K562 (cell line): ENCODE measurements at places on chromosomes 7 and 10. TPM values are rescaled to one million over a fixed set of nuclear protein-coding genes. Genes with fewer than 3 reads are reported as not detected.

DNA sequence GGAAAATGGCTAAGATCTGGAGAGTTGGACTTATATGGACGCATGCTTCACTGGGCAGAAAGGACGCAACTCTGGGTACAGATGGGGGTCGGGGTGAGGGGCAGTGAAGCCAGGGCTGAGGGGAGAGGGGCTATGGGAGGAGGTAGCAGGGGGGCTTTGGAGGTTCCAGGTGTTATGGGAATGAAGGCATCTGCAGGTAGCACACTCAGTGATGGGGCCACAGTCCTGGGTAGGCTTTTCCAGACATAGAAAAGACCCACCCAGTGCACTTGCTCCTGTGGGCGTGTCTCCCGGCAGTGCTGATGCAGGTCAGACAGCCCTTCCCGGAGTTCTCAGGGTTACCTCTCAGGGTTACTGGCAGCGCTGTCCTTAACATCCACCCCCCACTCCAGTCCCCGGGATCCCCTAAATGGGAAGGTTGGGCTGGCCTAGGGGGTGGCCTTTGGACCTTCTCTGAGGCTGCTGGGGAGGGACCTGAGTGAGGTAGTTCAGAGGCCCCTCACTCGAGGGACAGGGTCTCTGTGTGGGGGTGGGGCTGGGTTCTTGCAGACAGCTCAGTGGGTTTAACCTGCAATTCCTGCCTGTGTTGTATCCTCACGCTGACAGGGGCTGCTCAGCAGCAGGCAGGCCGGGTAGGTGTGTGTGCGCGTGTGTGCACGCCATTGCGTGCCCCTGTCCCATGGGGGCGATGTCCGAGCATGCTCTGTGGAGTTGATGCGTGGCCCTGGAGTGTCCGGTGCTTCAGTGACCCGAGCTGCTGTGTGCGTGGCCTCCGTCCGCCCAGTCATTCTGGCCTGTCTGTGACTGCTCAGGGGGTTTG is 6.2 kb downstream of the ZYX start:
- no peak overlapping the region for H3K4me3 ChIP-seq
- H3K27me3 ChIP-seq: no peaks in the 10 kb centered on the region
- peak; percentile 54 for DNase-seq
- peaks cover 11% of the 10 kb centered on the region; the same call in 2 of the 3 replicates for H3K4me1 ChIP-seq

GRCh38 chr10:20944789-20945502 is 47.8 kb upstream of the NEBL start:
- H3K27me3 ChIP-seq: no peaks in the 10 kb centered on the region
- H3K36me3 ChIP-seq: no peaks in the 10 kb centered on the region
- DNase-seq: no peak
- no peak overlapping the region for H3K27ac ChIP-seq
- no peak overlapping the region for H3K4me3 ChIP-seq
- no peaks in the 10 kb centered on the region; the same call in 2 of the 3 replicates for H3K4me1 ChIP-seq

The SYT15B gene
- polyA plus RNA-seq: not detected in 2 replicates

- DNase-seq: no peak
- H3K36me3 ChIP-seq: no peaks in the 10 kb centered on the region
- no peak overlapping the region for H3K27ac ChIP-seq
- H3K4me1 ChIP-seq: no peaks in the 10 kb centered on the region
- H3K27me3 ChIP-seq: no peaks in the 10 kb centered on the region
These were observed 14.2 kb upstream of the SEMA3E start for GRCh38 chr7:83663131-83663530.

DNA sequence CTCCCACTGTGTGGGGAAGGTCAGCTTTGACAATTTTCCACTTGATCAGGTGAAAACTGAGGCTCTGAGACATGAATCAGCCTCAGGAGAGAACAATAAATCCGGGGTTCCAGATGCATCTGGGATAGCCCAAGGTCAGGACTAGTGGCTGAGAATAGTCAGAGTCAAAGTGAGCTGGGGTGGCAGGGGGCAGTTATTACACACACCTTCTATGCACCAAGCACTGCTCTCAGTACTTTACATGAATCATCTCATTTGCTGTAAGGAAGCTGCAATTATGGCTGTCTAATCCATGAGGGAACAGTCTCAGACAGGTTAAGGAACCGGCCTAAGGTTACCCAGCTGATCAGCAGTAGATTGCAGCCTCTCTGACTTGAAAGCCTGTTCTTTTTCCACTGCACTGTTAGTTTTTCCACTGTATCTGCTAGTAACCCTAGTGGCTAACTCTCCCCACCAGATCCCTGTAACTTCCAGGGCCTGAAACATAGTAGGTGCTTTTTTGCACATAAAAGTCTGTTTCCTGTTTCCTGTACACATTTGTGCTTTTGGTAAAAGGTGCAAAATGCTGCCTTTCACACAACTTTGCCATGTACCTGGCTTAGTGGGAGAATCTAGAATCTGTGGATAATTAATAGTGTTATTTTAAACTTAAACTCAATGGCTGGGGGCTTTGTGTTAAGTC is 125.9 kb downstream of the EMX2 start:
- no peaks in the 10 kb centered on the region for H3K4me1 ChIP-seq
- H3K4me3 ChIP-seq: no peak overlapping the region
- no peaks in the 10 kb centered on the region for H3K27me3 ChIP-seq
- DNase-seq: no peak
- H3K27ac ChIP-seq: no peak overlapping the region

DNA sequence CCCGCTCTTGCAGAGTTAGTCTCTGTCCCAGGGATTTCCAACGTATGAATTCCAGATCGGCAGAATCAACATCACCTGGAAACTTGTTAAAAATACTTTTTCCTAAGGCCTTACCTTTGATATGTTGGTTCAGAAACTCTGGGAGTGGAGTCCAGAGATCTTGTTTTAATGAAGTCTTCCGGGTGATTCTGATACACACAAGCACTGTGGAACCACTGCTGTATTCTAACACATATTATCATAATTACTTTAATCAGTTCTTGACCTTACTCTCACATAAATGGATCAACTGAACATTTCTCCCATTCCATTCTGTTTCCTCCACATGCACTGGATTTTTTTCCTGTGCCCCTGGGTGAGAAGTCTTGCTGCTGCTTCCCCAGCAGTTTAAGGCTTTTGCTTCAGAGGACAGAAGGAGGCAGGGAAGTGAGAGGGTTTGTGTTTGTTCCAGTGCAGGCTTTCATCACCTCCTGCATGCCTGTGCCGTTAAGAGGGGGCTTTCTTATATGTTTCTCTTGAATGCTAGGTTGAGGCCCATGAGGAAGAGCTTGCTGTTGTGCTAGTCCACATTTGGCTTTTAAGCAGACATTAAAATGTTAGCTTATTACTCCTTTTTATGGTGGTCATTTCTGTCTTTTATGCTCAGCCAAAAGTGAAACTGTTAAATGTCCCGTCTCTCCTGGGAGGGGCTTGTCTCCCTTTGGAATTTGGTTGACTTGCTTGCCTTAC is 32.4 kb downstream of the CCSER2 start:
- H3K4me3 ChIP-seq: no peak overlapping the region
- H3K27me3 ChIP-seq: no peaks in the 10 kb centered on the region
- no peaks in the 10 kb centered on the region for H3K36me3 ChIP-seq
- DNase-seq: no peak
- H3K4me1 ChIP-seq: peaks cover 2% of the 10 kb centered on the region; the same call in 1 of the 3 replicates
- H3K27ac ChIP-seq: no peak overlapping the region

DNA sequence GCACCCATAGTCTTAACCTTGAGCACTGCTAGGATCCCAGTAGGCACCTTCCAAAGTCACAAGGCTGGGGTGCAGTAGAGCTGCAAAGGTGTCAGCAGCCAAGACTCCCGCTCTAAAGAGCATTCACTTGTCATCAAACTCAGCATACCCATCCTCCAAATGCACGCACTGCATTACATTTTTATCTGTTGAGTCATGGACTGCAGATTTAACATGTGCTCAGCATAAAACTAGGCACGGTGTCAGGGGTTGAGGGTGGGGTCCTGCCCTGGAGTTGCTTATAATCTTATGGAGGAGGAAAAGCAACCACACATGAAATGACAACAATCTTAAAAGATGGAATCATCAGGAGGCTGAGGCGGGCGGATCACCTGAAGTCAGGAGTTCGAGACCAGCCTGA is 102.6 kb downstream of the PARP12 start:
- H3K4me3 ChIP-seq: no peak overlapping the region
- no peak overlapping the region for H3K27ac ChIP-seq
- H3K4me1 ChIP-seq: peaks cover 3% of the 10 kb centered on the region; the same call in 1 of the 3 replicates
- peaks cover 7% of the 10 kb centered on the region; the same call in 1 of the 3 replicates for H3K36me3 ChIP-seq

DNA sequence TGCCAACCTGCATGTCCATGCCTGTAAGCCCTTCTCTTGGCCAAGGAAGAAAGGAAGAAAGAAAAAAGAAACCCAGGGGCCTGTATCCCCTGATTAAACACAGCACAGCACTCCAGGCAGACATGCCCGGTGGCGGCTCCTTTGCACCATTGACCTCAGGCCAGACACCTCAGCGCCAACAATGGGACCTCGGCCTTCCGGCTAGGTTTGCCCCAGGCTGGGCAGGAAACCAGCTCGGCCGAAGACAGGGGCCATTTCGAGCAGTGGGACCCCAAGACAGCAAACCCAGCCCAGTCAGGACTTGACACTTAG is 2.8 kb downstream of the HOXA10 start:
- H3K36me3 ChIP-seq: no peaks in the 10 kb centered on the region
- H3K27me3 ChIP-seq: peaks cover 33% of the 10 kb centered on the region
- no peak overlapping the region for H3K27ac ChIP-seq
- no peak for DNase-seq
- H3K4me1 ChIP-seq: peaks cover 3% of the 10 kb centered on the region; the same call in 1 of the 2 replicates

DNA sequence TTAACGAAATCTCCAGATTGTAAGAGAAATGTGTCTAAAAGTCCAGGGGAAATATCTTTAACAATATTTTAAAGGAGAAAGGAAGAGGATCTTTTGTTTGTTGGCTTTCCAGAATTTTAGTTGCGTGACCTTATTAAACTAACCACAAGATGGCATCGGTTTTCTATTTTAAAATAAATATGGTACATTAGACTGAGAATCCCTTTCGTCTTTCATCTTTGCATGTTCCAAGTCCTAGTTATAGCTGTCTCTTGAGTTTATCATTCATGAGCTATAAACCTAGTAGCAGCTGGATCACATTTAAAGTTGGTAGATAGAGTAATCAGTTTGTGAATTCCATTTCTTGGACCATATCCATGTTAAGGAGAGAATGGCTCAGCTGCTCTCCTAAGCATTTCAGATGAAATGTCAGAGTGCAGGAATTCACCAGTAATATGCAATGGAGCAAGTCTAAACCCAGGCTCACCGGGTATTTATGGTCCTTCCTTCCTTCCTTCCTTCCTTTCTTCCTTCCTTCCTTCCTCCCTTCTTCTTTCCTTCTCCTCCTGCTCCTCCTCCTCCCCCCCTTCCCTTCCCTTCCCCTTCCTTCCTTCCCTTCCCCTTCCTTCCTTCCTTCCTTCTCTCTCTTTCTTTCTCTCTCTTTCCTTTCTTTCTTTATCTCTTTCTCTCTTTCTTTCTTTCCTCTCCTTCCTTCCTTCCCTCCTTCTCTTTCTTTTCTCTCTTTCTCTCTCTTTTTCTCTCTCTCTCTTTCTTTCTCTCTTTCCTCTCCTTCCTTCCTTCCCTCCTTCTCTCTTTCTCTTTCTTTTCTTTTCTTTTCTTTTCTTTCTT is 57.8 kb upstream of the RAB18 start:
- H3K27me3 ChIP-seq: no peaks in the 10 kb centered on the region; the same call in 2 of the 3 replicates
- DNase-seq: no peak
- no peaks in the 10 kb centered on the region for H3K36me3 ChIP-seq
- no peak overlapping the region for H3K27ac ChIP-seq

The POM121L12 gene
- polyA plus RNA-seq: not detected in 2 replicates

GRCh38 chr7:82131215-82131614 is 312.4 kb downstream of the CACNA2D1 start:
- H3K4me1 ChIP-seq: no peaks in the 10 kb centered on the region
- no peak for DNase-seq
- no peak overlapping the region for H3K27ac ChIP-seq
- no peak overlapping the region for H3K4me3 ChIP-seq
- no peaks in the 10 kb centered on the region for H3K27me3 ChIP-seq
- no peaks in the 10 kb centered on the region for H3K36me3 ChIP-seq

The CYP26C1 gene
- polyA plus RNA-seq: not detected in 2 replicates

DNA sequence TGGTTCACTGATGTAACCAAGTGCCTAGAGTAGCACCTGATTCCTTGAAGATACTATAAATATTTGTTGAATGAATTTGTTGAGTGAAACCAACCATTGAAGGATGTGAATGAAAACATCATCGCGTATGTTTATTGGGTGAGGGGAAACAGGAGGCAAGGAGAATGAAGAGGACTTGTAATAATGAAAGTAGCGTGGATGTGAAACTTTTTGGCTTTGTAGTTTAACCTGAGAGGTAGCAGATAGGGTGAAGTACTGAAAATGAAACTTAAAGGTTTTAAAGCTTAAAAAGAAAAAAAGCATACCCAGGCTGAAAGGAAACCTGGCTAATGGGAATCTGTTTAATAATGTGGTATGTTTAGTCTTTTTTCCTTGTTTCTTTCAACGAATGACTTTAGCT is 5.2 kb downstream of the CCNY start:
- no peak overlapping the region for H3K4me3 ChIP-seq
- DNase-seq: no peak
- H3K27ac ChIP-seq: no peak overlapping the region
- H3K36me3 ChIP-seq: peaks cover 8% of the 10 kb centered on the region; the same call in 2 of the 3 replicates

DNA sequence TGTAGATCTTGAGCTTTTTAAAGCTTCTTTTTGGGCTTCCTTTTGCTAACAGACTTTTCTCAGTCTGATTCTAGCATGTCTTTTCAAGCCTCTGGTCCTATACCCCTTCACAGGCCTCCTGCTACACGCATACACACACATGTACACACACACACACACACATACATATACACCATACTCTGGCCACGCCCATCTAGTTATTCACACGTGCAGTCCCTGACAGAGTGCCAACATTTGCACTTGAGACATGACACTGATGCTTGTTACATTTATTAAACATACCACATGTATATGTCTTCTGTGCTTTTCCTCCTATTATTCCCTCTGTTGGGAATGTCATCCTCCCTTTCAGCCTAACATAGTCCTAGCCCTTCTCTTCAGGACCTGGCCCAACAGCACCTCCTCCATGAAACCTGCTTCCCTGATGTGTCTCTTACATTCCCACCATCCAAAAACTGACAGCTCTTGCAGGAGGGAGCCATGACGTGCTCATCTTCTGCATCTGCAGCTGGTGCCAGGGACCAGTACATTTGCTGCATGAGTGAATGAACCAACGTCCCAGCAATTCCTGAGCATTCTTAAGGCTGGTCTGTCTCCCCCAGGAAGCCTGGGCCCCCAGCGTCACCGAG is 222.1 kb downstream of the ARHGAP12 start:
- H3K36me3 ChIP-seq: no peaks in the 10 kb centered on the region
- H3K4me3 ChIP-seq: no peak overlapping the region
- no peaks in the 10 kb centered on the region for H3K4me1 ChIP-seq
- H3K27me3 ChIP-seq: no peaks in the 10 kb centered on the region
- DNase-seq: no peak

DNA sequence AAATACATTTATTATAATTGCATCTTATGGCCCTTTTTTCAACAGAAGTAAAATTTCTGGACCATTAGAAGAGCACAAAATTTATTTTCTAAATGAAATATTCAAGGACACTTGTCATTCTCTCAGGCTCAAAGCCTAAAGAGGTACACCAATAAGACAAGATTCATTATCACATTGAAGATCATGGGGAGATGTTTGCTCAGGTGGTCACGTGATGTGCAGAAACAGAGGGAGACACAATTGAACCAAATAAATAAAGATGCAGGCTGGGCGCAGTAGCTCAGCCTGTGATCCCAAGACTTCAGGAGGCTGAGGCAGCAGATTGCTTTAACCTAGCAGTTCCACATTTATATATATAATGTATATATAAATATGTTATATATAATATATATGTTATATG is 53.2 kb upstream of the TMEM254 start:
- H3K4me3 ChIP-seq: no peak overlapping the region
- no peak overlapping the region for H3K27ac ChIP-seq

The DLG5 gene
- 17.2 and 17.3 TPM in 2 replicates for polyA plus RNA-seq

The TMEM225B gene
- 0.62 and 0.94 TPM in 2 replicates for polyA plus RNA-seq
